ENCODE measurements at places on chromosomes 2 and 18. TPM values are rescaled to one million over a fixed set of nuclear protein-coding genes. Genes with fewer than 3 reads are reported as not detected.
A peak's percentile ranks its signal among the peaks of the same experiment; 100 is the strongest.

DNA sequence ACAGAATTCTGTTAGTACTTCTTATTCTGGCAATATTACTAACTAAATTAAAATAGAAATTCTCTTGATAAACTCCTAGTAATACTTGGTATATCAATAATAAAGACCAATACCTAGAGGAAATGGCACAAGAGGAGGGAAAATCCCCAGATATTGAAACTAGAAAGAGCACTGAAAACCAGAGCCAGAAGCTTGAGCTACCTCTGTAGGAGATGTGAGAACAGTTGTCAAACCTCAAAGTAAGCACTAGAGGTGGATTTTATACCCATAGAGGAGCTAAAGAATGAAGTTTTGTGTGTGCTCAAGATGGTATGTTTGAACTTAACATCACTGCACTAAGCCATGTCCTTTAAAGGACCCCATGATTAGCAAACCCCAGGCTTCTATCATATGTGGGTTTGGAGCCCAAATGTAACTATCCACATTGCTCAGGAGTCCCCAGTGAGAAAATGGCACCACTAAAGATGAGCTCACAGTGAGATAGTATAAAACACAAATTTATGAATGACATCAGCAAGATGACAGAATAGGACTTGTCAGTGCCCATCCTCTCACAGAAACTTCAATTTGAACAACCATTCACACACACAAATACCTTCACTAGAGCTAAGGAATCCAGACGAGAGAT lies 122.1 kb downstream of the PKP4 start:
- DNase-seq, result no peak

DNA sequence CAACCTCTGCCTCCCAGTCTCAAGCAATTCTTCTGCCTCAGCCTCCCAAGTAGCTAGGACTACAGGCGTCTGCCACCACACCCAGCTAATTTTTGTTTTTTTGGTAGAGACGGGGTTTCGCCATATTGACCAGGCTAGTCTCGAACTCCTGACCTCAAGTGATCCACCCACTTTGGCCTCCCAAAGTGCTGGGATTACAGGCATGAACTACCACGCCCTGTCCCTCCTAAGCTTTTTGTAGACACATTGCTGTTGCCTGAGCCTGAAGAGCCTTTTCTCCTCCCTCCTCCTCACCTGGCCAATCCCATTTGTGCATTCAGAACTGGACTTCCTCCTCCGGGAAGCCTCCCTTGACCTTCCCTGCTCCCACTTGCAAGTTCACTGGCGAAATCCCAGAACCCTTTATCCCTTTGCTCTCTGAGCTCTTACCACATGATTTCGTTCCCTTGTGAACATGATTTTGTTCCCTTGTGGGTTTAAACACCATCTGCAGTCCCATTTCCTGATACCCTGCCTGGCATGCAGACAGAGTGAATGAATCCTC lies 2.6 kb downstream of the C2orf72 start:
- no peak for DNase-seq

- no peak for DNase-seq
Measured at GRCh38 chr2:64054161-64054915, 35.1 kb upstream of the VPS54 start.

- DNase-seq, result no peak
Measured at GRCh38 chr2:201913201-201913600, 106.9 kb downstream of the CDK15 start.

DNA sequence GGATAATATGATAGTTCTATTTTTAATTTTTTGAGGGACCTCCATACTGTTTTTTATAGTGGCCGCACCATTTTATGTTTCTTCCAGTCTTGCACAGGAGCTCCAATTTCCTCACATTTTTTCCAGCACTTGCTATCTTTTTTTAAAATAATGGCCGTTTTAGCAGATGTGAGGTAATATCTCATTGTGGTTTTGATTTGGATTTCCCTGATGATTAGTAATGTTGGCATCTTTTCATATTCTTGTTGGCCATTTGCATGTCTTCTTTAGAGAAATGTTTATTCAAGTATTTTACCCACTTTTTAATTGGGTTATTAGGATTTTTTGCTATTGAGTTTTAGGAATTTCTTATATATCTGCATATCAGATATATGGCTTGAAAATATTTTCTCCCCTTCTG lies 29.9 kb upstream of the NAPG start:
- no peak for DNase-seq

- DNase-seq, result no peak
Measured at GRCh38 chr18:44828080-44828479, 147.4 kb downstream of the SETBP1 start.

DNA sequence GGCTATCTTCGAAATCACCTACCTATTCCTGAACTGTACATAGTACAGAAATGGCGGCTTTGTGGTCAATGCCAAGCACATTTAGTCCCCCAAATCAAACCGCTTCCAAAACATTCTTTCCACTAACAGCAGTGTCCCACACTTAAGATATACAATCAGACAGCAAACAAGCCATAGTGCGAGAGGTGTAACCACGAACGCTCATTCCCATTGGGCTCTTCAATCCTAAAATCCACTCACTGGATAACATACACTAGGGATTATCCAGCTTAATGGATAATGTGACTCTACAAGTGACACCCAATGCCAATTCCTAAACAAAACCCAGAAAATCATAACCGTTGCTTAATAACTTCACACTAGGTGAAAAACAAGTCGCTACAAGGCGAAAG lies 2.0 kb downstream of the XPO1 start:
- no peak for DNase-seq

GRCh38 chr2:123717636-123718334 lies 307.3 kb upstream of the CNTNAP5 start:
- no peak for DNase-seq

GRCh38 chr2:55296393-55296792 lies 27.4 kb upstream of the MTIF2 start:
- DNase-seq, result no peak

DNA sequence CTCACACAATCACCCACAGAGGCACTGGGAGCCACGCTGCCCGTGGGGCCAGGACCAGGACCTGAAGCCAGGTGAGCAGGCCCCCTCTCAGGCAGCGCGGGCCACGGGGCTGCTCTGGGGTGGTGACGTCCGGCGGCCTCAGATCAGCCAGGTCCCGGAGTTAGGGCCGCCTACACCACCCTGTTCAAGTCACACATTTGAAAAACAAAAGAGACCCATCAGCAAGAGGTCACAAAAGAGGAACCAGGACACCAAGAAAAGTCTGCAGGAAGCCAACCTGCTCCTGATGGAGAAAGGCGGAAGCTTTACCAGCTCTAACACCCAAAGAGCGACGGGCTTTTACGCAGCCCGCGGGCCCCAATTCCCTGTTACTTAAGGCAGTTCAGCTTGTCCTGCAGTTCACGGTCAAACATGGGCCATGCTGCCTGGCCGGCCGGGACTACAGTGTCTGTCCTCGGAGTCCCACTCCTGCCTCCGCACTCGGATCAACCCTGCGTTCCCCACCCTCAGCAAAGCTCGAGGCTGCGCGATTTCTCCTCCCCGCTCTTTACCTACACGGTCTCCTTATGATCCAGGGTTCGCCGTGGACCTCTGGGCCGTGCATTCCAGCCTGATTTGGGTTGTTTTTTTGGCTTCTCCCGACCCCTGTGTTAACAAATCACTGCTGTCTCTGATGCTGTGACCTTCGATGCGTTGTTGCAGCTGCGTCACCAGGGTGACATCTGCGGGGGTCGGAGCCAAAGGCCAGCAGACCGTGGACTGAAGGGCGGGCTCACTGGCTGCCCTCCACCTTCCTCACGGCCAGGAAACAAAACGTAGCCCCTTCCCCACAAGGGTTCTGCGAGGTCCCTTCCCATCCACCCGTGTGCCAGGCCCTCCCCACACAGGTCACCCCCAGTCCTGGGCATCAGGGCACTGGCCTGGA lies 31.0 kb downstream of the SNORC start:
- DNase-seq, result peak; percentile 74

DNA sequence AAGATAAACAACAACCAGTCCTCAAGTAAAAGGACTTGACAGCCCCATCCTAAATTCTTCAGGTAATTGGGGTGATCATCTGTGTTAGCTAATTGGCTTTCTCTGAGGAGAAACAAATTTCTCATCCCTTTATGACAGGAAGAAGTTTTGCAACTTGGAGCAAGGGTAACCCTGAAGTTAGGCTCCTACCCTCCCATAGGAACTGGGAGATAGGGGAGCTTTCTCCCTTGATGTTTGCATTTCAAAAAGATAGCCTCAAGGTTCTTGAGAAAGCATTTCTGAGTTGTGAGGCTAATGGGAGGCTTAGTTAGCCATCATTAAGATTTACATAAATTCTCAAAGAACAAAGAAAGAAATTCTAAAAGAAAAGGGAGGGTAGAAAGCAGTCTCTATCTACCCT lies 95.4 kb downstream of the MAP2 start:
- no peak for DNase-seq

- DNase-seq, result peak; percentile 47
Measured at GRCh38 chr2:102436323-102436722, 13.4 kb downstream of the IL18RAP start.

GRCh38 chr2:85888020-85888683 lies 638 bp downstream of the ST3GAL5 start:
- DNase-seq, result peak; percentile 63

- DNase-seq, result no peak
Measured at GRCh38 chr18:50358844-50359243, 16.0 kb upstream of the SKA1 start.

- DNase-seq, result no peak
Measured at GRCh38 chr2:101676674-101677073, 20.8 kb upstream of the MAP4K4 start.

- no peak for DNase-seq
Measured at GRCh38 chr2:39664888-39665591, 677 bp upstream of the TMEM178A start.

GRCh38 chr2:239912171-239912937 lies 112.8 kb downstream of the NDUFA10 start:
- peak; percentile 43 for DNase-seq

- DNase-seq, result no peak
Measured at GRCh38 chr2:226215902-226216503, 583.6 kb downstream of the IRS1 start.

GRCh38 chr2:2735041-2735440 lies 404.0 kb upstream of the MYT1L start:
- no peak for DNase-seq

- DNase-seq, result no peak
Measured at GRCh38 chr2:5742126-5742525, 49.9 kb downstream of the SOX11 start.

- DNase-seq, result no peak
Measured at GRCh38 chr2:239382384-239382880, 18.4 kb downstream of the HDAC4 start.

GRCh38 chr18:377088-377487 lies 109.2 kb upstream of the THOC1 start:
- no peak for DNase-seq

DNA sequence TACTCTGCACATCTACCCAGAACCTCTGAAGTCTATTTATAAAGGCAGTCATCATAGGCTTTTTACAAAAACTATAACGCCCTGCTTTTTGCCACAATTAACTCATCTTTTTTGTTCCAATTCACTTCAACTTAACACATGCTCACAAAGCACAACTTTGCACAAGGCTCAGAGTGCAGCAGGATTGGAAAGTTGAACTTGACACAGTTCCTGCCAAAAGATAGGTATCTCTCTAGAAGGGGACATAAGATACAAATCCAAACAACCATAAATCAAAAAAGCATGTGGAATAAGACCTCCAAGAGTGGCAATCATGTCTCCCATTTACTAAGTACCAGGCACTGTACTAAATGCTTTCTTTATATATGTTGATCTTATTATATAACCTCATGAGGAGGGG lies 36.2 kb downstream of the RPL37A start:
- no peak for DNase-seq

Gene FRZB
- 122 TPM for total RNA-seq

Gene CCDC141
- total RNA-seq, result 3.9 TPM

Gene MYOM1
- 26.3 TPM for total RNA-seq

Gene RBM44
- 2.5 TPM for total RNA-seq

Gene UGT1A6
- total RNA-seq, result not detected

Gene DNAJC5G
- not detected for total RNA-seq

Gene MTCL1
- total RNA-seq, result 14.2 TPM

Gene FZD7
- total RNA-seq, result 19.0 TPM

Gene ATRAID
- 93.8 TPM for total RNA-seq
